Effector memory CD8-positive, alpha-beta T cell (primary cell): ENCODE measurements at places on chromosomes 11 and 22.
A peak's percentile ranks its signal among the peaks of the same experiment; 100 is the strongest.

DNA sequence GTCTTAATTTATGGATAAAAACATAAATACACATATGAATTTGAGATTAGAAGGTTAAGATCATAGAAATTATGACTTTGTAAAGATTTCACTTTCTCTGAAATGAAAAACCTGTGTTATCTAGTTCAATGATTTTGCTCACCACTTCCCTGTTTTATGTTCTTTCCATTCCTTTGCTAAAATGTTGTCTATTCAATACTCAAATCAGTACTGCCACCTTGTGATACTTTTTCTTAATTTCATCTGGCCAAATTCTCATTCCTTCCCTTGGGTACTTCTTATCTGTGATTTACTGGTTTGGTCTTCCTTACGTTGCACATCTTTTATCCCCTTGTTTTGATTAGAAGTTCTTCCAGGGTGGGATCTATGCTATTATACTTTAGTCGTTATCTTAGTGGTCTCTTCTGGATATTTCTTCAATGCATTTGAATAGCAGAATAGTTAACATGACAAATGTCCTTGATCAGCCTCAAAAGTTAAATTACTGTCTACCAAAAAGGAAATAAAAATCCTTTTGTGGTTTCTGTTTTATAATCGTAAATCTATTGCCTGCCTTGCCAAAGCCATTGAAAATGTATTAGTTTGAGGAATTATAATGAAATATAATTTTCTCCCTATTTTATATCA lies 197.0 kb downstream of the PGR start:
- no peak overlapping the region for H3K4me3 ChIP-seq
- no peaks in the 10 kb centered on the region for H3K36me3 ChIP-seq
- no peaks in the 10 kb centered on the region for H3K4me1 ChIP-seq
- no peak overlapping the region for H3K27ac ChIP-seq
- H3K27me3 ChIP-seq, result no peaks in the 10 kb centered on the region

GRCh38 chr11:134901542-134901941 lies 489.5 kb upstream of the B3GAT1 start:
- no peaks in the 10 kb centered on the region for H3K36me3 ChIP-seq
- peaks cover 68% of the 10 kb centered on the region for H3K27me3 ChIP-seq
- H3K4me3 ChIP-seq, result no peak overlapping the region
- DNase-seq, result no peak
- no peak overlapping the region for H3K27ac ChIP-seq

- no peak for DNase-seq
- no peaks in the 10 kb centered on the region for H3K4me1 ChIP-seq
- H3K36me3 ChIP-seq, result no peaks in the 10 kb centered on the region
- H3K4me3 ChIP-seq, result no peak overlapping the region
- no peaks in the 10 kb centered on the region for H3K27me3 ChIP-seq
- H3K27ac ChIP-seq, result no peak overlapping the region
These were observed 49.1 kb upstream of the MUC15 start for GRCh38 chr11:26621132-26621531.

- DNase-seq, result no peak
- H3K27me3 ChIP-seq, result no peaks in the 10 kb centered on the region
- no peak overlapping the region for H3K4me3 ChIP-seq
These were observed 989.1 kb downstream of the FAM181B start for GRCh38 chr11:81744336-81745116.

DNA sequence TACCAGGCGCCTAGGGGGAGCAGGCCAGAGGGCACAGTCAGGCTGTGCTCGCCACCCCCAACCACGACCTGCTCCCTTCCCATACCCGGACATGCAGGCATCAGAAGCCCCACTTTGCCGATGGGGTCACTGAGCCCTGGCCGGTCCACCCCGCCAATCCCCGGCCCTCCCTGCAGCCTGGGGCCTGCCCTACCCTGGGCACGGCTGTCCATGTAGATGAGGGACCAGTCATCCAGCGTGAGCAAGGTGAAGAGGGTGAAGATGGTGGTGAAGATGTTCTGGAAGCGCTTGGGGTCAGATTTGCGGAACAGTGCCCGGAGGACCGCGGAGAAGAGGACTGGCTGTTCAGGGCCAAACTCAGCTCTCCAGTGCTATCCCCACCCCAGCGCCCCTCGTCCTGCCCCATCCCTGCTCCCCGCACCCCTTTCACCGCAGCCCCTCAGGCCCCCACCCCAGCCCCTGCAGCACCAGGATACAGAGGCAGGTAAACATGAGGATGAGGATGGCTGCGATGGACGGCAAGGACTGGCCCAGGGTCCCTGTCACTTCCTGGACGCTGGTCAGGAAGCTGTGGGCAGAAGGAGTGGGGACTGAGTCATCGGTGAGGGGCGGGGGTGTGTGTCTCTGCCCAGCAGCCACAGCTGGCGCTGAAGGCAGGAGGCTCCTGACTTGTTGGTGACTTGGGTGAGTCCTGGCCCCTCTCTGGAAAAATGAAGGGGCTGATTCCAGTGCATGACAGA lies 5.5 kb downstream of the CATSPER1 start:
- no peak for DNase-seq
- no peak overlapping the region for H3K4me3 ChIP-seq
- peaks cover 6% of the 10 kb centered on the region for H3K4me1 ChIP-seq
- peak overlapping the region; percentile 58 for H3K27ac ChIP-seq
- peaks cover 4% of the 10 kb centered on the region for H3K27me3 ChIP-seq

GRCh38 chr22:43859621-43860020 lies 2.7 kb downstream of the SULT4A1 start:
- H3K36me3 ChIP-seq, result no peaks in the 10 kb centered on the region
- no peaks in the 10 kb centered on the region for H3K4me1 ChIP-seq
- no peak overlapping the region for H3K27ac ChIP-seq
- H3K4me3 ChIP-seq, result no peak overlapping the region
- no peak for DNase-seq
